Stimulated activated CD4-positive, alpha-beta T cell treated with anti-CD3 and anti-CD28 coated beads, Interleukin-15, amount 100 ng/mL, for 48 hours (primary cell): ENCODE measurements at places on chromosomes 12 and 14.

DNA sequence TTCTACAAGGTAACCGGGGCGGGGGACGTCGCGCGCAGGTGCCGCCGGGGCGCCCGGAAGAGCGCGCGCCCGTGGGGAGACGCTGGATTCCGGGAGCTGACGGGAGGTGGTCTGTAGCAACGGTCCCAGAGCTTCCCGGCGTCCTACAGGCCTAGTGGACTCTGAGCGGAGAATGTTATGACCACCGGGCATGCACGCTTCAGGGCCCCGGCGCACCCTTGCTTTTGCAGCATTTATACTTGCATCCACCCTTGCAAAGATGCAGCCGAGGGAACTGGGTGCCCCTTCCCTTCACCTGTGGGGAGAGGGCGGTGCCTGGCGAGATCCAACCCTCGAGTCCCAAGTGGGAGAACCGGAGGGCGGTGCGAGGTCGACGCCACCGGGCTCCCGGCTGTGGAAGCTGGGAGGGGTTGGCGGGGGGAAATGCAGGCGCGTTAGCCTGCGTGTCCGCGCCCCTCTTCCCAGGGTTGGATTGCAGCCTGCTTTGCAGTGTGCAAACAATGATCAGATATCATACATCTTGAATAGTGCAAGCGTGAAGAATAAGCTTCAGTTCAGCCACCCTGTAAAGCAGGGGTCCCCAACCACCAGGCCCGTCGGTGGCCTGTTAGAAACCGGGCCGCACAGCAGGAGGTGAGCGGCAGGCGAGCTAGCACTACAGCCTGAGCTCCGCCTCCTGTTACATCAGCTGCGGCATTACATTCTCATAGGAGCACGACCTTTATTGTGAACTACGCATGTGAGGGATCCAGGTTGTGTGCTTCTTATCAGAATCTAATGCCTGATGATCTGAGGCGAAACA, 576 bp downstream of the ERP29 start:
- DNase-seq, result peak; percentile 61

- DNase-seq, result no peak
These were observed 652 bp upstream of the POLE2 start for GRCh38 chr14:49688701-49689030.

DNA sequence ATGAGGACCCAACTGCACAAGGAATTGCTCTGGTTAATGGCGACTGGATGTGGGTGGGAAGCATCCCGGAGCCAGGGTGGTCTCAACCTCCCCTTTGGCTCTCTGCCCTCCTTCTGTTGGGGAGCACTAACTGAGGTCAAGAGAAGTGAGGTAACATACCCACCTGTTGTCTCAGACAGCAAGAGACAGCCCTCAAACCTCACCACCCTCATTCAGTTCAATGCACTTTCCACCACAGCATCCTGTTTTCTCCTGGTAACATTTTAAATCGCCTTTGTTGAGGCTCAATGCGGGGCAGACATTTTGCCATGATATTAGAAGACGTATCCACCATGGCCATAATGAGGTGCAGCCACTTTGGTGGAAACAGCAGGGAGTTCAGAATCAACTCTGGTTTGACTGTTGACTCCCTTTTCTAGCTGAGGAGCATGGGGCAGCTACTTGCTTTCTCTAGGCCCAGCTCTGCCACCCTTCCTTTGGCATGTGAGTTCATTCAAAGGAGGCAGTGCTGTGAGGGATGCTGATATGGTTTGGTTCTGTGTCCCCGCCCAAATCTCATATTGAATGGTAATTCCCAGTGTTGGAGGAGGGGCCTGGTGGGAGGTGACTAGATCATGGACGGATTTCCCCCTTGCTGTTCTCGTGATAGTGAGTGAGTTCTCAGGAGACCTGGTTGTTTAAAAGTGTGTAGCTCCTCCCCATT, 338.6 kb downstream of the PCNX1 start:
- no peak for DNase-seq

DNA sequence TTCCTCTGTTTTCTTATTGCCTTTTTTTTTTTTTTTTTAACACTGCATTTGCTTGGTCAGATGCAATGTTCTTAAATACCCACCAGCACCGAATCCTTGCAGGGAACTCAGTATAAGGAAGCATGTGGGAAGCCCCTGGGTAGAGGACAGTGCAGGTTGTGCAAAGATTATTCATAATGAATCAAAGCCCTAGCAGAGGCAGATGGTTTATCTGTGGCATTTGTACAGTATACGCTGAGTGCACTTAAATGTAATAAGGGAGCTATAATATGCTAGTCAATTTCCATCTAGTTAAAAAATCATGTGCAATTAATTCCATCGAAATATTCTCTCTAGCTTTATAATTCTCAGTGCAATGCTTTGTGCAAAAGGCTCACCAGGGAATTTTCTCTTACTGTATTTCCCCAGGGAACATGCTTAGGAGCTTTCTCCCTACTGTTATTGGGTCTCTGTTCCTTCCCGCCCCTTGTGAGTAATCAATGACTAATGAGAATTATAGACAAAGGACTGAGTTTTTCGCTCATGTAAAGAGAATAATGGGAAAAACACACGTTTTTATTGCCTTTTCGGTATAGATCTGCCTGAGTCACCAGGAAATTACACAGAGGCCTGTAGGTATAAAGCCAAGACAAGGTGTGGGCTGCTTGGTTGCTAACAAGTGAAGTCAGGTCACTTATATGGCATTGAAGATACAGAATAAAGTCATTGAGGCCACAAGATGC, 1214.3 kb upstream of the TMEM132C start:
- no peak for DNase-seq

DNA sequence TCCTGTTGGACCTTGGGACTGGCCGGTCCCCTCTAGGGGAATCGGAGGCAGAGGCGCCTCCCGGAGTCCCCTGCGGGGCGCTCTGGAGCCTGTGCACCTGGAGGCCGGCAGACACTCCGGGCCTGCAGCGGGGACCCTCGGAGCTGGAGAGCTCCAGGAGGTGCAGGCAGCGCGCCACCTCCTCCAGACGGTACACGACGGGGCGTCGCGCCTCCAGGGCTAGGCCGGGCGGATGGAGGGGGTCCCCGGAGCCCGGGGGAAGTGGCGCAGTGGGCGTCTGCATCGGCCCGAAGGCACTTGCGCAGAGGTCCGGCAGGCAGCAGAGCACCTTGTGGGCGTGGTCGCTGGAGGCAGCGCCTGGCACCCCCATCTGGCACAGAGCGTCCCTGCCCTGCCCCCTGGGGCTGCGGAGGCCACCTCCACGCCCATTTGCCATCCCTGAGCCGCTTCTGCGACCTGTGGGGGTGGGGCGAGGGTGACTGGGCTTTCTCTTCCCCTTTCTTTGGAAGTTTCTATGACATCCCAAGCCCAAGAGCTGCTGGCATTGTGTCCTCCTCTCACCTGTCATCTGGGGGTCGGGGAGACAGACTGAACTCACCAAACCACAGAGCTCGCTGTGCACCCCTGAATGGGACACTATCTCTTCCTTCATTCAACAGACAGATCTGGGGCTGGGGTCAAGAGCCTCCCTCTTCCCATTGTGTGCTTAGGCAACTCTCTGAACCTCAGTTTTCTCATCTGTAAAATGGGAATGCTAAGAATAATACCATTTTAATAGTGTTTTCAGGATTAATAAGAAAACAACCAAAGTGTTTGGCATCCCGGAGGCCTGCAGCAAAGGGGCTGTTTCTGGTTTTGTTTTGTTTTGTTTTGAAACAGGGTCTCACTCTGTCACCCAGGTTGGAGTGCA, 37.5 kb upstream of the CORO1C start:
- DNase-seq, result no peak

DNA sequence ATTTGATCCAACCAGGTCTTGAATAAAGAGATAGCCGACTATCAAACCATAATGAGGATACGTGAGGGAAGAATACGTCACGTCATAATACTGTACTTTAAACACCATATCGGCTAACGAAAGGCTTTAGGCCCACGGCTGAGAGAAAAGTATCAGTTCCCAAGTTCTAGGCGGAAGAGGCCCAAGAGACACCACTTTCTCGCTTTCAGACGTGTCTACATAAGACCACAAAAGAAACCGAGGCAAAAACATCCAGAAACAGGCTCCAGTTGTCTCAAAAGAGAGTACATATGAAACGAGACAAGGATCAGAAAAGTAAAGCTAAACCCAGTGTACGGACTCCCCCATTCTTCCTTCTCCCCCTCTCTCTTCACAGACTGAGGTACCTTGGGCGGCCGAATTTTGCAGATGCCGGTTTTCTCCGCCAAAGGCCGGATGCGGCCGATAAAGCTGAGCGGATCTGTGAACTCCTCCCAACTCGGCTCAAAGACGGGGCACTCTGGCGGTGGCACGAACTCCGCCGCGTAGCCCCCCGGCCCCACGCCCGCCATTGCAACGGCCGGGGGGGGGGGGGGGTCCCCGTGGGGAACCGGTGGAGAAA, 479 bp downstream of the KDM5A start:
- peak; percentile 24 for DNase-seq

GRCh38 chr12:130480887-130481286, 143.2 kb downstream of the PIWIL1 start:
- no peak for DNase-seq

DNA sequence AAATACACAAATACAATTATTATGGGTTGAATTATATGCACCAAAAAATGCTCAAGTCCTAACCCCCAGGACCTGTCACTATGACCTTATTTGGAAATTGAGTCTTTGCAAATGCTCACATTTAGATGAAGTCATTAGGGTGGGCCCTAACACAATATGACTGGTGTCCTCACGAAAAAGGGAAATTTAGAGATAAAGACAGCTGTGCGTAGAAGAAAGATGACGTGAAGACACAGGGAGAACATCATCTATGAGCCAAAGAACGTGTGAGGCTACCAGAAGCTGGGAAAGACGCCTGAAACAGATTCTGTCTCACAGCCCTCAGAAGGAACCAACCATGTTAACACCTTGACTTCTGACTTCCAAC, 259.2 kb downstream of the EMP1 start:
- no peak for DNase-seq

- DNase-seq, result no peak
These were observed 115.7 kb downstream of the PTPRQ start for GRCh38 chr12:80559766-80560165.

DNA sequence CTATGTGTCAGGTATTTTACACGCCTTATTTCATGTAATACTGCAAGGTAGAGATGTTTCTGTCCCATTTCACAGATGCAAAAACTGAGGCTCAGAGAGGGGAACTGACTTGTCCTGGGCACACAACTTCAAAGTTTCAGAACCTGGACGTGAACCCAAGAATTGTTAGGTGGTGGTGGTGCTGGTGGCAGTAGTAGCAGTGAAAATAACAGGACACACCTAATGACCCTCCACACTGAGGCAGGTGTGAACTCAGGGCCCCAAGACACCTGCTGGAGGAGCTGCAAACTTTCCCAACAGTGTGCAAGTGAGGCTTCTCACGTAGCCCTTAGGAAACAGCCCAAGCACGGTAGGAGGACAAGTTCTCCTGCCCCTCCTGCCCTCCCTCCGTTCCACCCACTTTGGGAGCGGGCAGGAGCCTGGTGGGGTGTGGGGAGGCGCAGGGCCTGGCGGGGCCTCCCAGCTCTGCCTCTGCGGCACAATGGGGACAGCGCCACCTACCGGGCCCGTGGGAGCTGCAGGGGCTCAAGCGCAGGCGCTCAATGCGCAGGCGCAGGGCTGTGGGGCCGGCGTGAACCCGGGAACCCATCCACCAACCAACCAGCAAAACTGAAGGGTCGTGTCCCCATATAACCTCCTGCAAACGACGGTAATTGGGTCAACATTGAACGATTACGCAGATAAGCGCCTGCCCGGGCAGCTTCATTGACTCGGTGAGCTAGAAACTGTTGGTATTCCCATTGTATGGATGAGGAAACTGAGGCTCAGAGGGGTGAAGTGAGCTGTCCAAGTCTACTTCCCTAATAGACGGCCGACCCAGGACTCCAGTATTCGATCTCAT, 12.0 kb upstream of the TRPV4 start:
- peak; percentile 85 for DNase-seq

DNA sequence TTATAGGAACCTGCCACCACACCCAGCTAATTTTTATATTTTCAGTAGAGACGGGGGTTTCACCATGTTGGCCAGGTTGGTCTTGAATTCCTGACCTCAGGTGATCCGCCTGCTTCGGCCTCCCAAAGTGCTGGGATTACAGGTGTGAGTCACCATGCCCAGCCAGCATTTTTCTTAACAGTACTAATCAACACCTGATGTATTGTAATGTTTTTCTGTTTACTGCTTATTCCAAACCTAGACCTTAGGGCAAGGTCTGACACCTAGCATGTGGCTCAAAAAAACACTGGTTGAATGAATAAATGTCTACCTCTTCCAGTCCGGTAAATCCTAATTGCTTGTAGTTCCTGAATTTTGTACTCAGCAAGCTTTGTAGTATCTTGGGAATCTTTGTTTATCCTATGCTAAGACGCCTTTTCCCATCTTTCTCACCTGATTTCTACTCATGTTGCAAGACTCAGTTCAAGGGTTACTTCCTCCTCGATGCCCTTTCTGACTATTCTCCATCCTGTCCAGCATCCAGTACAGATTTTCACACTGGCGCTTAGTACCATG, 2.8 kb downstream of the PAN2 start:
- no peak for DNase-seq

GRCh38 chr12:73731658-73732057, 806.0 kb upstream of the ATXN7L3B start:
- DNase-seq, result no peak

DNA sequence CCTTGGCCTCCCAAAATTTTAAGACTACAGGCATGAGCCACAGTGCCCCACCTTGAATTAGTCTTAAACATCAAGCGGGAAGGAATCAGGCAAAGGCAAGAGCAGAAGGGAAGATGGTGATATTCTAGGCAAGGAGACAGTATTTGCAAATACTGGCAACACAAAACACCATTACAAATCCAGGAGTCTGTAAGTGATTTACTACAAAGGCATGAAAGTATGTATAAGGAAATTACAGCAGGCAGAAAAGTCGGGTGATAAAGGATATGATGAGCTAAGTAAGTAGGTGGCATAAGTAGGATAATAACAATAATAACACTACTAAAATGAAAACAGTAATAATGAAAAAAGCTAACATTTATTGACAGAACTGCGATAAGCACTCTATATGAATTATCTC, 28.5 kb downstream of the FMNL3 start:
- no peak for DNase-seq

DNA sequence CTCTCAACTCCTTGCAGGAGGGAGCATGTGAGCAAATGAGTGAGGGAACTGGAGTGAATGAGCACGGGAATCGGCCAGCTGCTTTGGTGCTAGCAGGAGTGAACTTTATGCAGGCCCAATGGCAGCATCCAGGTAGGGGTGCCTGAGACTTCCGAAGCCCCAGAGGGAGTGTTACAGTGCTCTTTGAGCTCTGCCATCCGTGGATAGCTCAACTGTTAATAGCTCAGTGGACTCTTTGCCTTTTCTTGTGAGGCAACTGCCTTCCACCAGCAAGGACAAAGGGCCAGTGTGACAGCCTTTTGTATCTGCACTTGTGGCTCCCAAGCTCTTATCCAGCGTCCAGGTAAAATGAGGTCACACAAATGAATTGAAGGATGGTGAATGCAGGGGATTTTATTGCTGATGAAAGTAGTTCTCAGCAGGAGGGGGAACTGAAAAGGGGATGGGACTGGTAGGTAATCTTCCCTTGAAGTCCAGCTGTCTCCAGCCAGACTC, 12.9 kb downstream of the CREBL2 start:
- no peak for DNase-seq

- no peak for DNase-seq
These were observed 54.2 kb downstream of the PPP1R36 start for GRCh38 chr14:64604001-64604400.

- DNase-seq, result no peak
These were observed 600 bp downstream of the PNN start for GRCh38 chr14:39175445-39176262.
